NCI-H146 (cell line): ENCODE measurements at places on chromosomes 5 and 9.

GRCh38 chr5:172383191-172383802 lies 71.0 kb downstream of the SH3PXD2B start:
- DNase-seq: peak; percentile 13

GRCh38 chr5:126108470-126108869 lies 314.7 kb upstream of the GRAMD2B start:
- DNase-seq: peak; percentile 26

DNA sequence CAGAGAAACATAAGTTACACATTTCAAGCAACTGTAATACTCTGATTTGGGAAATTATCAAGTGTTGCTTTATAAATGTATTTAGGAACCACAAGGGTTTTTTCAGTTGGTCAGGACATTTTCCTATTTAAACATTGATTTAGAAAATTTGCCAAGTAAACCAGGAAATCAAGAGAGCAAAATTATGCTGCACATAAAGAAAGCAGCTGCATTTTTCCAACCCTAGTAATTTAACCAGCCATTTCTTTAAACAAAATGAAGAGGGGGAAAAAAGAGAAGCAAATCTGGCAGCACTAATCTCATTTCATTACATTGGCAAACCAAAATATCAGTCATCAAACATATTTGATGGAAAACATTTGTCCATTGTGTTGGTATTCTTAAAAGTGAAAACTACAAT lies 271.4 kb downstream of the TLE1 start:
- no peak for DNase-seq

- DNase-seq: no peak
Measured at GRCh38 chr5:169615561-169615960, 21.5 kb upstream of the DOCK2 start.

DNA sequence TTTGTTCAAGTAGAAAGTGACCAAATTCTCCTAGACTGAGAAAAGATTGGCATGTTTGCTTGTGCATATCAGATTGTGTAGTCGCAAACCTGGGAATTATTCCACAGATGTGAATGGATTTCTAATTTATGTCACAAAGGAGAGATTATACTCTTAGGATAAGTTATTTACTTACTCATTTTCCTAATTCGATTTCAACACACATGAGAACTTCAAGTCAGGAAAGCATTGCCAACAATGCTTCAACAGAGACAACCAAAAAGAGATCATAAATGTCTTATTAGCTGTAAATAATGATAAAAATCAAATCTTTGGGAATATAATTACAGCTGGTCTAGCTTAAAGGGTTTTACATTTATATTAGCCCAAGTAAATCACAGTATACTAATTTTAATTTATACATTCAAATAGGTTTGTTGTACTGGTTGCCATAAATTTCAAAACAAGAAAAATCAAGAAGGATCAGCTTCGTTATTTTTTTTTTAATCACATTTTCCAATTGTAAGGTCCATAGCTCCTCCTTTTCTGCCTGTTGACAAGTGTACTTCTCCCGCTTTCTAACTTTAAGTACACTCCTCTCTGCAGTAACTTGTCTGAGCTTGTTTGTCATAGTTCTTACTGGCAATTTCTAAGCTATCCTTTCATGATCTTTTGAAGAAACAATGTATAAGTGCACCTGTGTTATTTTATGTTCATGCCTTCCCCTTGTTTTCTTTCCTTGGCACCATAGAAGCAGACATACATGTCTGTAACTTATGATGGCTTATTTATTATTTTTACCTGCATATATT lies 246.6 kb downstream of the DEPDC1B start:
- no peak for DNase-seq

GRCh38 chr9:91896513-91897121 lies 53.4 kb downstream of the ROR2 start:
- DNase-seq: no peak

GRCh38 chr5:443239-444151 lies 519 bp downstream of the EXOC3 start:
- DNase-seq: peak; percentile 84

- no peak for DNase-seq
Measured at GRCh38 chr9:6214903-6215302, 704 bp upstream of the IL33 start.

DNA sequence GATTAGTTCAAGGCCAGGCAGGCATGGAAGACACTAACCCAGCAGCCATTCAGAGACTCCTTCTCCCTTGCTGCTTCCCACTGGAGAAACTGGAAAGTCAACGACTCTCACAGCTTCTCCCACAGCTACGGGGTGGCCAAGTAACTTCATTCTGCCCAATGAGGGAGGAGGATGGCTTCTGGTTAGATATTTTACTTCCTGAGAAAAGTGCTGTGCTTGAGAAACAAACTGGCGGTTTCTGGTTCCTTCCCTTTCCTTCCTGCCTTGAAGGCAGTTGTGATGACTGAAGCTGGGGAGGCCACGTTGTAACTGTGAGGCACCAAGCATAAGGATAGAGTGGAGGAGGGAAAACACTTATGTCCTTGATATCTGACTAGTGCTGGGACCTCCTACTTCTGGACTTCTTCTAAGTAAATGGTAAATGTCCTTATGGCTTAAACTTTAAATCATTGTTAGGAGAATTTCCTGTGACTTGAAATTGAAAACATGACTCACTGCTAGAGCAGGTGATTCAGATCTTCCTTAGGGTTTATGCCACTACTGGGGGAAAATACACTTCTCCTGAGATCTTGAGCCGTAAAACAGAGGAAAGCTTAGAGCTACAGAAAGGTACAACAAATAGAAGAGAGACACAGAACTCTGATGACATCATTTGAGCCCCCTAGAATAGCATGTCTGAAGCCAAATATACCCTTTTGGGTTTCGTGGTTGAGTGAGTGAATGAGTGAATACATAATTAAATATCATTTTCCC lies 3.1 kb upstream of the GNPDA1 start:
- no peak for DNase-seq

DNA sequence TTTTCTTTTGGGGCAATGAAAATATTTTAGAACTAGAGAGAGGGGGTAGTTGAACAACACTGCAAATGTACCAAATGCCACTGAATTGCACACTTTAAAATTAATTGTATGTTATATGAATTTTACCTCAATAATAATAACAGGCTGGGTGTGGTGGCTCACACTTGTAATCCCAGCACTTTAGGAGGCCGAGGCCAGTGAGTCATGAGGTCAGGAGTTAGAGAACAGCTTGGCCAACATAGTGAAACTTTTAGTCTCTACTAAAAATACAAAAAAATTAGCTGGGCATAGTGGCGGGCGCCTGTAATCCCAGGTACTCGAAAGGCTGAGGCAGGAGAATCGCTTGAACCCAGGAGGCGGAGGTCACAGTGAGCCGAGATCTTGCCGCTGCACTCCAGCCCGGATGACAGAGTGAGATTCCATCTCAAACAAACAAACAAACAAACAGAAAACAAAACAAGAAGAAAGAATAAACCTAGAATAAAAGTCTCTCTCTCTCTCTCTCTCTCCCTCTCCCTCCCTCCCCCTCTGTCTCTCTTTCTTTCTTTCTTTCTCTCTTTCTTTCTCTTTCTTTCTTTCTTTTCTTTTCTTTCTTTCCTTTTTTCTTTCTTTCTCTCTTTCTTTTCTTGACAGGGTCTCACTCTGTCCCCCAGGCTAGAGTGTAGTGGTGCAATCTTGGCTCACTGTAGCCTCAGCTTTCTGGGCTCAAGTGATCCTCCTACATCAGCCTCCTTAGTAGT lies 91.1 kb downstream of the BASP1 start:
- no peak for DNase-seq

DNA sequence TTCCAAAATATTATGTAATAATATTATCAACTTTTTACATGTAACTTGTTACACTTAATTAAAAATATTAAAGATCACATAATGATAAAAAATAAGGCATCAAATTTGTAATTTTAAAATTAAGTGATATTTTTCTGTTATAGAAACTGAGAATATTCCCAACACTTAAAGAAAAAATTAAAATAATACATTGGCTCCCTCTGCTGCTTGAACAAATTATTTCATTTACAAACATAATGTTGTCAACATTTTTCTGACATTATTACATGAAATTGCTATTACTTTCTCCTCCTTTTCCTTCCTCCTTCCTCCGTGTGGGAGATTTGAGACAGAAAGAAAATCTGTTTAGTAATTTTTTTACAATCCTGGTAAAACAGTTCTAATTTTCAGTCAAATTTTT lies 42.3 kb downstream of the RNF180 start:
- no peak for DNase-seq

- peak; percentile 12 for DNase-seq
Measured at GRCh38 chr9:7209990-7210389, 452.2 kb downstream of the KDM4C start.

GRCh38 chr5:81371354-81371876 lies 22.5 kb downstream of the ACOT12 start:
- no peak for DNase-seq
